ENCODE measurements at places on chromosomes 11 and 22.

DNA sequence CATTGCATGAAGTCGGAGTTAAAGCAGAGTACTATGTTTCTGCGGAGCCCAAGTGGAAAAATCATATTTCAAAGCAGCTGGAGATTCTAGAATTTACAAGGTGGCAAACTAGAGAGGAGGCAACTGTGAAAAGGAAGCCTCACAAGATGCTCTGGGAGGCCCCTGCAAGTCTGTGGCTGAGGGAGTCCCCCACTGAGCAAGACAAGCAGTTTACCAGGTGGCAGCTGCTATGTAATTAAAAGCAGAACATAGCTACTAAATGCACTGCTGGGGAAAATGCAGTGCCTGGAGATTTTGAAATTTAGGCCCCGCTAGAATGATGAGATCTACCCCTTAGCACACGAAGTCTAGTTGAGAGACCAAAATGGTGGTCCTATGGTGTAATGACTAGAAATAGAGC lies 728.0 kb downstream of the OPCML start:
- no peak for DNase-seq

DNA sequence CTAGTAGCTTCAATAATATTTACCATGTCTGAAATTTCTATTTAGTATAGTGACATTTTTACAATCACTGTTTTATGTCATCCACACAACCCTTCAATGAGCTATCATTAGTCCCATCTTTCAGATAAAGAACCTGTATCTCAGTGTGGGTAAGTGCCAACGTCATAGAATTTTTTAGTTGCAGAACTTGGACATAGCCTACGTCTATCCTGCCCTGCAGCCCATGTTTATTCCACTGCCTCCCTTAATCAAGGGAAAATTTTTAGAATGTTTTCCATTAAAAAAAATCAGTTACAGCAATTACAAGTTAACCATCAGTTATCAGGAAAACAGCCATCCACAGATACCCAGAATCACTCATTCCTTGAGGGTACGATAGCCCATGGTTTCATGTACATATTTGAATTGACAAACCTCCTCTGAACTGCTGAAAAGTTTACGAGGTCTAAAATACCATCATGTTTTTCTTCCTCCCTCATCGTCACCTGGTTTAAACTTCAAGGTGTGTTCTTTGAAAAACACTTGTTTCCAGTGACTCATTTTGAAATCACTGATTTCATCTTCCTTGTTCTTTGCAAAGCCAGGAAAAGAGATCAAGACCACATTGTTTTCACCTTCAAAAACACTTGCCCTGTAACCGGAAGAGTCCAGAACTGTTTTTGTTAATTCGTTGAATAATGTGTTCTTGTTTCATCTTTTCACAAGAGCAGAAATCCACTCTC lies 100.9 kb downstream of the FAM76B start:
- no peak for DNase-seq

GRCh38 chr11:507727-508515 lies 879 bp upstream of the RNH1 start:
- DNase-seq: no peak

DNA sequence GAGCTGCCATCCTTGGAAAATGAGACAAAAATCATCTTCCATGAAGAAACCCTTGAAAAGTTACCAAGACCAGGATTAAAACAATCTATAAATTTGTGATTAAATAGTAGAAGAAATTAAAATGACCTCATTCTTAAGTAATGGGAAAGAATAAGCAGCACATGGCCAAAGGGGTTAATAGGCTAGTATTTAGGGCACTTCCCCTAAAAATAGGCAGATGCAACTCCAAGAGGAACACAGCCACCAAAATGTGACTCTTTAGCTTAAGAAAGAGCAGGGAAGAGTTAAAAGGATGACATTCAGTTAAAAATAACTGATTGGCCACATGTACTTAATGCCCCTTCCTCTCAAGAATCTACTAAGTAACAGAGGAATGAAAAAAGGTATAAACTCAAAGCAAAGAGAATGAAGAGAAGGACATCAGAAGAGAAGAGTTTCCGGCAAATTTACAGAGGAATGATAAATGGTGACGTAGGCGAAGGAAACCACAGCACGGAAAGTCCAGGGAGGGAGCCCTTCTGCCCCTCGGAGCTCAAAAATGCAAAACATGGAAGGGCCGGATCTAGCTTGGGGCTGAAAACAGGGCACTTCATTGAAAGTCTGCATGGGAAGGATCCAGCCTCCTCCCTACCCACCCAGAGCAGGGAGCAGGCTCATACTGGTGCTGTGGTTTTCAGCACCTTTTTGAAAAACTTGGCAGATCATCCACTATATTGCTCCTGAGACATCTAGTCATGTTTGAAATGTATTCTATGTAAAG lies 17.8 kb downstream of the SCUBE2 start:
- DNase-seq: no peak

- no peak for DNase-seq
These were observed 364.2 kb downstream of the TENM4 start for GRCh38 chr11:79076526-79077115.

DNA sequence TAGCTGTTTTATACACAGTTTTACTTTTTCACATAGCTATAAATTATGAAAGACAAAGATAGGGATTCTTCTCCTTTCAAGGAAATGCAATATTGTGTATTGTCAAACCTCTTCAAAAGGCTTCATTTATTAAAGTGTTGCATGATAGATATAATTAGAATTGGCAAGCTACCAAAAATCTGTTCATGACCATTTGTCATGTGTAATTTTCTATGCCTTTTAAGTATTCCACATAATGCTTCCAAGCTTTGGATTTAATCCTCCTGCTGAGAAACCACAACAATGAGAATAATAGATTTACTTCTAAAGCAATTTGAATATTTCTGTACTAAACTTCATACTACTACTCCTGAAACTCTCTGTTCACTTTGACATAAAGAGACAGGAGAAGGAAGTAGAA lies 403.2 kb upstream of the CCDC179 start:
- DNase-seq: no peak

DNA sequence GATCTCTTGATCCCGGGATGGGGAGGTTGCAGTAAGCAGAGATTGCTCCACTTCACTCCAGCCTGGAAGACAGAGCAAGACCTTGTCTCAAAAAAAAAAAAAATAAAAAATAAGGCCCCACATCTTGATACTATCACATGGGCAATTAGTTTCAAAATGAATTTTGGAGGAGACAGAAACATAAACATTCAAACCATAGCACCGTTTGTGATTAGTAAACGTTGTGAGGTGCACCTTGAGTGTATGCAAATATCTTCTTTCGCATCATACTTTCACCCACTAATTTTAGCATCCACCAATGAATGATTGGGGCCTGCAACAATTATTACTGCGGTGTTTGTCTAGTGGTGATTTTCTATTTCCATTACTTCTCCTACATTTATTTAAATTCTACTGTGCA lies 11.0 kb upstream of the SPDYC start:
- DNase-seq: no peak
